CD4-positive, alpha-beta T cell (primary cell): ENCODE measurements at places on chromosomes 7 and 10. TPM values are rescaled to one million over a fixed set of nuclear protein-coding genes. Genes with fewer than 3 reads are reported as not detected.

HOXA13 gene
- total RNA-seq = not detected

PILRA gene
- total RNA-seq = 4.6 TPM

- DNase-seq = no peak
- H3K4me1 ChIP-seq = no peaks in the 10 kb centered on the region
- no peaks in the 10 kb centered on the region for H3K36me3 ChIP-seq
- no peaks in the 10 kb centered on the region for H3K27me3 ChIP-seq
These were observed 27.1 kb downstream of the CD36 start for GRCh38 chr7:80665526-80665925.

DNA sequence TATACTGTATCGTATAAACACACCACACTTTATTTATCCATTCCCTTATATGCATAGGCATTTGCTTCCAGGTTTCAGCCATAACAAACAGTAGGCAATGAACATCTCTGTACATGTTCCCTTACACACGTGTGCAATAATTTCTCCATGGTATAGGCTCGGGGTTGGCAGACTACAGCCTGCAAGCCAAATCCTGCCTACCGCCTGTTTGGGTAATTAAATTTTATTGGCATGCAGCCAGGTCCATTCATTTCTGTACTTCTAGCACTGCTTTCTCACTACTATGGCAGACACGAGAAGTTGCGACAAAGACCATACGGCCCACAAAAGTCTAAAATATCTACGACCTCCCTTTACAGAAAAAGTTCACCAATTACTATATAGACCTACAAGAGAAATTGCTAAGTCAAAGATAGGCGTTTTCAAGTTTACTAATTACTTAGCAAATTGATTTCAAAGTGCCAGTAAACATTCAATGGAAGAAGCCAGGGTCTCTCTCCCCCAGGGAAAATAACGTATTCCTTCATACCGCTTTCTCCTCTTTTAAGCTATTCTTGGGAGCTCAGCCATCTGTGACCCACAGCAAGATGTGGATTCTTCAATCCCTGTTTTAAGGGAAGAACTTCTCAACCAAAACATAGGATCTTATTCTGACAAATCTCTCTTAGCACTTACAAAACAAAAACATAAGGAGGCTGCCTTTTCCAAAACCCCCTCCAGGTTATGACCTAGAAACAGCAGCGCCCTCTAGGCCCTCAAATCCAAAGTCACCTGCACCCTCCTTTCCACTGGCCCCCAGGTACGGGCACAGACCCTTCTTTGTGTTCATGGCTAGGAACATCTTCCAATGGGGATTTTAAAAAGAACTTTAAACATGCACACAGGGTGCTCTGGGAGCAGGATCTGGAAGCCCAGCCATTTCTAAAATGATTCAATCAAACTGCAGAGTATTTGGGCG is 100.5 kb downstream of the FGFR2 start:
- DNase-seq = no peak
- no peak overlapping the region for H3K4me3 ChIP-seq
- H3K4me1 ChIP-seq = no peaks in the 10 kb centered on the region

- no peaks in the 10 kb centered on the region for H3K36me3 ChIP-seq
- no peaks in the 10 kb centered on the region for H3K27me3 ChIP-seq
- no peak overlapping the region for H3K27ac ChIP-seq
- no peak overlapping the region for H3K4me3 ChIP-seq
These were observed 136.3 kb downstream of the SH3PXD2A start for GRCh38 chr10:103719036-103719435.

- no peak overlapping the region for H3K27ac ChIP-seq
- peaks cover 4% of the 10 kb centered on the region for H3K4me1 ChIP-seq
- peaks cover 20% of the 10 kb centered on the region for H3K27me3 ChIP-seq
- no peak for DNase-seq
These were observed 85.2 kb downstream of the ARHGAP22 start for GRCh38 chr10:48519481-48520183.
